ENCODE measurements at places on chromosomes 16 and 17. TPM values are rescaled to one million over a fixed set of nuclear protein-coding genes. Genes with fewer than 3 reads are reported as not detected.

- DNase-seq: no peak
These were observed 1202.9 kb upstream of the CDH8 start for GRCh38 chr16:63239065-63239570.

- DNase-seq: no peak
These were observed 1.8 kb downstream of the KIFC3 start for GRCh38 chr16:57800200-57801097.

DNA sequence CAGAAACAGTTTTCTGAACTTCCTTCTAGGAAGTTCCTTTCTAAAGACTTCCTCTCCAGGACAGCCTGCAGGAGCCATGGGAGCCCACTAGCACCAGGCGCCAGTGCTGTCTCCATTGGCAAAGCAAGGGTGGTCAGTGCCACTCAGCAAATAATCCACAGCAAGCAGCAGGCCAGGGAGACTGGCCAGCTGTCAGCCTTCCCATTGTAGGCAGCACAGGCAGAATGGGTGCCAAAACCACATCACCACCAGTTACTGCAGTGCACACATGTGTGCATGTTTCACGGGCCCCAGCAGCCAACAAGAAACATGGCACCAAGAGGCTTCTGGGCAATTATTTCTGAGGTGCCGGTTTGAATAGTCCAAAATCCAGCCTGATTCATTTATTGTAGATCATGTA is 26.7 kb downstream of the DNASE1 start:
- DNase-seq: no peak

- no peak for DNase-seq
These were observed 99.3 kb upstream of the SOX9 start for GRCh38 chr17:72021417-72022041.

GRCh38 chr17:82684228-82684841 is 14.2 kb downstream of the RAB40B start:
- DNase-seq: no peak

Gene CMTM2
- 0.67 TPM for total RNA-seq

DNA sequence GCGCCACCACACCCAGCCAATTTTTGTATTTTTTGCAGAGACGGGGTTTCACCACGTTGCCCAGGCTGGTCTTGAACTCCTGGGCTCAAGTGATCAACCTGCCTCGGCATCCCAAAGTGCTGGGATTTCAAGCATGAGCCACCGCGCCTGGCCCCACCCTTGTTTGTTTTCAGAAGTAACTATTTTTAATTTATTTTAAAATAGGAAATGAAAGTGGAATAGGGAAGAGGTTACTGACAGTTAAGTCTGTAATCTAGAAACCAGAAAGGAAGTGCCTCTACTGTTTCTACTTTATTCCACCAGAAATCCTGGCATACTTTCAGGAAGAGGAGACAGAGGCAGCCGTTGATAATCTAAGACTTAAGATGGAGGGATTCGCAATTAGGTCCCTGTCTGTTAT is 225.6 kb downstream of the TANC2 start:
- no peak for DNase-seq

GRCh38 chr17:72249441-72249840 is 128.6 kb downstream of the SOX9 start:
- peak; percentile 88 for DNase-seq

DNA sequence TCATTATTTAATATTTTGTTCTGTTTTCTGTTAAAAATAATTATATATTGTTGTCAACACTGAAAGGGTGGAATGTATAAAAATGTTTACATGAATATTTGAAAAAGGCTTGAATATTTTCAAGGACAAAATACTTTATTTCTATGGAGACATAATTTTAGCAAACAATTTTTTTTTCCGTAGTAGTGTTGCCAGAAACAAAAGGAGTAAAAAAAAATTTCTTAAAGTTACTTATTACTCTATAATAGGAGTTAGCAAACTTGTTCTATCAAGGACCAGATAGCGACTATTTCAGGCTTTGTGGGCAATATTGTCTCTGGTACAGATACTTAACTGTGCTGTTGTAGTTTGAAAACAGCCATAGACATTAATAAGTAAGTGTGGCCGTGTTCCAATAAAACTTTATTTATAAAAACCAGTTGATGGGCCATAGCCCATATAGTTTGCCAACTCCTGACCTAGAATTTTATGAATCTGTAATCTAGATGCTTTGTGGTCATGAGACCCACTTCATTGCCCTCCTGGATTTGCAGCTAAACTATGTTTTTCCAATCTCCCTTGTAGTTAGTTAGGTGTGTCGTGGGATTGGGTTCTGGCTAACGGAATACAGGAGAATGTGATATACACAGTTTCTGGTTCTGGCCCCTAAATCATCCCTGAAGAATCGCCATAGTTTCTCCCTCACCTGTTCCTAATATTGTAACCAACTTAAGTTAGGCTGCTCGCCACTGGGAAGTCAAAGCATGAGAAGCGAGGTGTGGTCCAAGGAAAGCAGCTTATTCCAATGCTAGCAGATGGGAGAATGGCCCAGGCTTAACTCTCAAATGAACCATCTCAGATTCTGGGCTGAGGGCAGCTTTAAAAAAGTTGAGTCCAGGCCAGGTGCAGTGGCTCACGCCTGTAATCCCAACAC is 153.6 kb downstream of the ABCA8 start:
- DNase-seq: no peak

DNA sequence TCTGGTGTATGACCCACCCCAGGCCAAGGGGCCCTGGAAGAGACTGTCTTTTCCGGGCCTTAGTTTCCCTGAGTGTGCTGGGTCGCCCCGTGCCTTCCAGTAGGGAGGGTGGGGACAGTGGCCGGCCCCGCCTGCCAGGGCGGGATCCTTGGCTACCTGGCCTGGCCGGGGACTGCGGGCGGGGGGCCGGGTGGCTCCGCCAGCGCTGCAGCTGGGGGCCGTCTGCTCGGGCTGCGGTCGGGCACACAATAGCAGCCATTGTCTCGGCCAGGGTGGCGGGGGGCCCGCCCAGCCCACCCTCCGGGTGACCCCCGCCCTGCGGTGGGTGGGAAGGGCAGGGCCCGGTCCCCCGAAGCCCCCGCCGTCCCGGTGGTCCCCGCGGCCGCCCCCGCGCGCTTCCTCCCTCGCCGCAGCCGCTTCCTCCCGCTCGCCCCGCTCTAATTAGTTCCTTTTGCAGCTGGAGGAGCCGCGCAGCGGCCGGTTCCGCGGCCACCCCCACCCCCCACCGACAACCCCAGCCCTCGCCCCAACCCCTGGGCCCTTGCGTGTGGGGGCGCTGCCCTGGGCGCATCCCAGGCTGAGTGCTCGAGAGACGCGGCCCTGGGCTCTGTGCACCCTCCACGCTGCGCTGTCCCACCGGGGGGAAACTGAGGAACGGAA is 11.6 kb downstream of the GLIS2 start:
- DNase-seq: peak; percentile 44

Gene PPP1R27
- not detected for total RNA-seq

DNA sequence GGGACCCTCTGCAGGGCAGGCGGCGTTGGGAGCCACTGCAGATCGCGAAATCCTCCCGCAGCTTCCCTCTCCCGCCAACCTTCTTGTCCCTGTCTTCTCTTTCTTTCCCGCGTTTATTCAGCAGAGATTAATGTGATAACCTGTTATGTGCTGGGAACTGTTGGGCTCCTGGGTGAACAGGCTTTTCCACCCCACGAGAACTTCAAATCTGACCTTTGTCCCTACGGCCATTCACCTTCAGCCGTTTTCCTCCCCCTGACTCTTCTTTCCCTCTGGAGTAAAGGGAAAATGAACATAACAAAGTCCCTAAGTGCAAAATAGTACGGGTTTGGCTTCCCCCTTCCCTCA is 15.2 kb upstream of the KPNA2 start:
- no peak for DNase-seq

GRCh38 chr16:65136681-65137080 is 14.8 kb upstream of the CDH11 start:
- DNase-seq: no peak

Gene CA5A
- not detected for total RNA-seq

GRCh38 chr17:67253384-67253783 is 8.4 kb upstream of the HELZ start:
- no peak for DNase-seq

DNA sequence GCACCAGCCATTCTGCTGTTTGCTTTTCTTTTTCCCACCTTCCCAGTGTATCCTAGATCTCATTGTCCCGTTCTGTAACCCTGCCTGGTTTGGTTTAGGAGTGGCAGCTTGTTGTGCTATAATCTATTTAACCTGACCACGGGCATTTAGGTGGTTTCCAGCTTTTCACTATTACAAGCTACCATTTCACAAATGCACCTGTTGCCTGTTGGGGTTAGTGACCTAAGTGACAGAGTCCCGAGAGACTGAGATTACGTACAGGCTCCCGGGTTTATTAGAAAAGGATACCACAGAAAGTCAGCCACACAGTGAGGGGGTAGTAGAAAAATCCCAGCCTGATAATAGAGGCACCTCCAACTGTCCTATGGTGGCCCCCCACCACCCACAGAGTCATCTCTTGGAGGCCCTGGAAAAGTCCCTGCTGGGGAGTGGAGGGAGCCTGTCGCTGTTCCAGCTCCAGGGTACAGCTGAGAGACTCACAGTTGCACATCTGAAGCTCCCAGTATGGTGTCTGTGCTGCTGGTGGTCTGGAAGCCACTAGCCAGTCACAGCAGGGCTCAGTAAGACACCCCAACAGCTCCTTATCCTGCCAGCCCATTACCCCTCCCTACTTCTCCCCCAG is 21.2 kb downstream of the CLEC16A start:
- no peak for DNase-seq

- DNase-seq: no peak
These were observed 1.8 kb downstream of the MGRN1 start for GRCh38 chr16:4626396-4626795.

- DNase-seq: no peak
These were observed 105.4 kb upstream of the TBX2 start for GRCh38 chr17:61294286-61294685.

DNA sequence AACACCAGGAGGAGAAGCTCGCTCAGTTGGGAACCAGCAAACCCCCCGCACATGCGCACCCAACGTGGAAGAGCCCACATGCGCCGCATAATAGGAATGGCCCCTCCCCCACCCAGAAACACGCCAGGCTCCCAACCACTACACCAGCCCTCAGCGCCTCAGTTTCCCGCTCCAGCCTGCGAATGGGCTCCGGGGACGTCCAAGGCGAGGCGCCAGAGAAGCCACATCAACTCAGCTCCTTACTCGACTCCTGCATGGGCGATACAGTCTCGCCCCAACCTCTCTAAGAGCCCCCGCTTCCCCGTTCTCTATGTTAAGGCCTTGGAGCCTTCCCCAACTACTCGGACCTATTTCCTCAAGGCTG is 504 bp downstream of the SRSF1 start:
- peak; percentile 84 for DNase-seq

GRCh38 chr17:48438516-48439061 is 8.6 kb upstream of the SKAP1 start:
- DNase-seq: no peak

Gene CXCL16
- total RNA-seq: 6.6 TPM

DNA sequence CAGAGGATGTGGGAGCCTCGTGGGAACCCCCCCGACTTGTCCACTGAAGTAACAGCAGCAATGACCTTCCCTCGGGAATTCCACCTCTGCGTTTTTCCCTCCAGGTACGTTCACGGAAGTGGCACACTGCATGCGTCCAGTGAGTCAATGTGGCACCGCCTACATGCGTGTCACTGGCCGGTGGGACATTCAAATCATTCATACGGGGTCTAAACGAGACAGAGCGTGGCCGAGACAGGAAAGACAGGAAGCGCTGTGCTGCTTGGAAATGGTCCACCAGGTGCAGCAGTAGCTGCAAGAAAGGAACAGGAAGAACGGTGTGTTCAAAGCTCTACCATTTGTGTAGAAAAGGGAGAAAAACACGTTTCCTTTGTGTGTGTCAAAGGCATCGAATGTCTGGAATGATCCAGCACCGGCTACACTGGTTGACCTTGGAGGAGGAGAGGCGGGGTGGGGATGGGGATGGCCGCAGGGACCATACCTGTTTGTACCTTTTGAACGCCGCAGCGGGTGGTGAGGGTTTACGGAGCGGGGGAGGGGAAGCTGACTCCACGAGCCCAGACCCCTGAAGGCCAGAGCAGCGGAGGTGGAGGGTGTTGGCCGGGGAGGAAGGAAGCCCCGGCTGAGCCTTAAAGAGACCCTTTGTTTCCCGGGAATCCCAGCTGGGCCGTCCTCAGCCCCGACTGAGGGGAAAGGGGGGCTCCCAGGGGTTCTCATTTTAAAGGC is 1.7 kb upstream of the PGAP6 start:
- peak; percentile 88 for DNase-seq

DNA sequence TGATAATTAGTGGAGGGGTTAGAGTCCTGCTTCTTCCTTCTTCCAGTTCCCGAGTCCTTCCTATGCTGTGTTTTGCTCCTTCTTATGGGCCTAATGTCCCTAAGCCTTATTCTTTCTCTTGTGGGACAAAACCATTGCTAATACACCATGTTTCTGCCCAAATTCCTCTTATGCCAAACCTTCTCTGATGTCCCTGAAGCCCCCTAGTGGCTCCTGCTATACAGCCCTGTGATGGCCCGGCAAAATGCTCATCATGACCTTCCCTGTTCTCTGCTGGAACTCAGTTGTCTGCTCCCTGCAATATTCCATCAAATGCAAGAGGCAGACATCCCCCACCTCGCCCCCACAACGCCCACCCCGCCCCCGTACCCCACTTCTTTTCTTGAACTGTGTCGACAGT is 171.6 kb downstream of the CDH11 start:
- no peak for DNase-seq

- DNase-seq: no peak
These were observed 84.2 kb upstream of the LGALS9 start for GRCh38 chr17:27546624-27547300.

Gene MYL11
- not detected for total RNA-seq

Gene FBXL16
- 5.8 TPM for total RNA-seq

DNA sequence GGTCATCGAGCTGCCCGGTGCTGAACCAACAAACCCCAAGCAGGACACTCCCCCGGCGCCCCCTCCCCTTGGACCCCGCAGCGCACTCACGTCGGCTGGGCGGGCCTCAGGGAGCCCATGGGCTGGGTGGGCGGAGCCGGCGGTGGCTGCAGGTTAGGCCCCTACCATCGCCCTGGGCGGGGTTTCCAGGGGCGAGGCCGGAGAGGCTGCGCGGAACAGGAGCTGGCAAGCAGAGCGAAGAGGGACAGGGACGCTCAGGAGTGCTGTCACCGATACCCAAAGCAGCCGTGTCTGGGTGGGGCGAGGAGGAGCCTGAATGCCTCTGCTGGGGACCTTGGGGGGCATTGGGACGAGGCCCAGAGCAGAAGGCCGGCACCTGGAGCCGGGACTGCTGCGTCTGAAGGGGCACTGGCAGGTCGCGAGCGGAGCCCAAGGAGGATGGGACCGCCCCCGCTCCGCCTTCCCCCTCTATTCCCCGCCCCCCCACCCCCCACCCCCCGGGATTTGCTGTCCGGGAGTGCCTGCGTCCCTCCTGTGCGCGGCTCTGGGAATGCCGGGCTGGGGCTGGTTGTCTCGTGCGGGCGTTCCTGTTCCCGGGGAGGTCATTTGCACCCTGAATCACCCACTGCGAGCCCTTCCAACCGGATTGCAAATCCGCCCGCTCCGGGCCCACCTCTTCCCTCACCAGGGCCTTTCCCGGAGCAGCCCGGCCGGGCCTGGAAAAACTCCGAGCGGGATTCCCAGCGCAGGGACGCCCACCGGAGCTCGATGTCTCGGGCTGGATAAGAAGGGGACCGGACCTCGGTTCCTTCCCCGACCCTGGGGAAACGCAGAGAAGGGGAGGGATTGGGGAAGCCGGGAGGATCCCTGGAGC is 902 bp downstream of the ARHGAP27 start:
- DNase-seq: peak; percentile 94

GRCh38 chr17:69608141-69608540 is 193.6 kb downstream of the MAP2K6 start:
- DNase-seq: no peak

Measured in thyroid gland (tissue), 4 donors.